ENCODE measurements at places on chromosomes 2 and 18. TPM values are rescaled to one million over a fixed set of nuclear protein-coding genes. Genes with fewer than 3 reads are reported as not detected.

The PTMA gene
- total RNA-seq: 783 TPM

The LYPD6 gene
- total RNA-seq: 1.0 TPM

The AMER3 gene
- total RNA-seq: not detected

The TMEM169 gene
- total RNA-seq: 1.1 TPM

The SPATS2L gene
- 70.9 TPM for total RNA-seq

The GPBAR1 gene
- total RNA-seq: 6.2 TPM

The EGR4 gene
- total RNA-seq: not detected

The UNC50 gene
- total RNA-seq: 32.1 TPM

The FKBP1B gene
- total RNA-seq: 3.8 TPM

The SKOR2 gene
- not detected for total RNA-seq

The CMPK2 gene
- 9.9 TPM for total RNA-seq

The NT5DC4 gene
- total RNA-seq: 1.8 TPM

The DNAH7 gene
- total RNA-seq: 0.27 TPM

The NOP58 gene
- total RNA-seq: 61.6 TPM

DNA sequence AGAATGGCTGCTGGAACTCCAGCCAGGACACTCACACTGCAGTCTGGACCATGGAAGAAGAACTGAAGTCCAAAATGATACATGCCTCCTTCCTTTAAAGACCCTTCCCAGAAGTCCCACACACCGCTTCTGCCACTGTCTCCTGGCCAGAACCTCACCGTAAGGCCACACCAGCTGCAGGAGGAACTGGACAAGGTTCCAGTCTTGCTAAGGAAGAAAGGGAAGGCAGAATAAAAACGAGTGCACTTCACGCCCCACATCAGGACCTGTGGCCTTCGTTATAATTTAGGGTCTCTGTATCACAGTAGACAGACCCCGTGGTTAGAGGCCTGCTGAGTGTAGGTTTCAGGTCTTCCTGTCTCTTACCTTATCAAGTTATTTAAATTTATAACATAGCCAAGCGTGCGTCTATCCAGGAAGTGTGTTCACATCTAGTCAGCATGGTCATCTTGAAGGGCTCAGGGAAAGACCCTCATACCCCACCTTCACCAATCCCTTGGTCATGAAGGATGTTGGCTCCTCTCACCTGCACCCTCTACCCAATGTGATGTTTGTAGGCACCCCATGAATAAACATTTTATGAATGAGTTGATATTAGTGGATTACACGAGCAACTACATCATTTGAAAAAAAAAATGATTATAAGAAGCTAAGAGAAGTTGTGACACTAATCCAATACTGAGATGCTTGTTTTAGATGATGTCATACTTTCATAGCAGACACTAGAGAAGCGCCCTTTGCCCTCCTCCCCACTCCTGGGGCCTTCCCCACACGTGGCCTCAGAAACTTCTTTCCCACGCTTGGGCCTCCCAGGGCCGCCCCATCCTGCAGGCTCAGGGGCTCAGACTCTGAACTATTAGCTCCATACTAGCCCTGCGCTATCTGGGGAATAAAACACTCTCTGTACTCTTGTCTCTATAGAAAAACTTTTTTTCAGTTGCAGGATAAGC is 157.6 kb downstream of the FAM210A start:
- DNase-seq: no peak

- no peak for DNase-seq
Measured at GRCh38 chr2:119011162-119011909, 69.3 kb downstream of the MARCO start.

GRCh38 chr2:152452256-152452973 is 117.4 kb downstream of the FMNL2 start:
- no peak for DNase-seq

- DNase-seq: no peak
Measured at GRCh38 chr18:76323891-76324290, 171.2 kb downstream of the ZNF516 start.

GRCh38 chr2:123688231-123688940 is 336.7 kb upstream of the CNTNAP5 start:
- DNase-seq: no peak

GRCh38 chr2:64105670-64106461 is 38.4 kb downstream of the PELI1 start:
- no peak for DNase-seq

GRCh38 chr2:189439342-189439741 is 1.9 kb upstream of the WDR75 start:
- no peak for DNase-seq

GRCh38 chr2:85915606-85916303 is 27.0 kb upstream of the ST3GAL5 start:
- no peak for DNase-seq

DNA sequence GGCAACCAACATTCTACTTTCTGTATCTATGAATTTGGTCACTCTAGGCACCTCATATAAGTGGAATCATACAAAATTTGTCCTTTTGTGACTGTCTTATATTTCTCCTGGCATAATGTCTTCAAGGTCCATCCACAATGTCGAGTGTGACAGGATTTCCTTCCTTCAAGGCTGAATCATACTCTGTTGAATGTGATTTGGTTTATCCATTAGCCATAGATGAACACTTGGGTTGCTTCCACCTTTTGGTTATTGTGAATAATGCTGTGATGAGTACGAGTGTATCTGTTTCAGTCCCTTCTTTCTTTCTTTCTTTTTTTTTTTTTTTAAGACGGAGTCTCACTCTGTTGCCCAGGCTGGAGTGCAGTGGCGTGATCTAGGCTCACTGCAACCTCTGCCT is 311.3 kb downstream of the TGIF1 start:
- no peak for DNase-seq

DNA sequence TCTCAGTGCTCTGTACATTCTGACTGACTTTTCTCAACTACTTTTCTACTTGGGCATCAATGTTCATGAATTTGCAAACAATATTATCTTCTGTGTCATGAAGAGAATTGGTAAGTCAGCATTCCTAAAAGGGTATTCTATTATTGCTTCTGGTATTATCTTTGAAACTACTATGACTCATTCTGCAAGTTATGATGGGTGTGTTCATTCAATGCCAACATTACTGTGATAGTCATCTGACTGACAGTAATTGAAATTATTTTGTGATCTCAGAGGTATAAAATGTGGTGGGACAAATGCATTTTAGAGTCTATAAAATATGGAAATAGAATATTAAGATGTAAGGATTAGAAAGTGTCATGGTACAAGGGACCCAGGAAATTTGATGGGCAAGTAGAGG is 736.0 kb upstream of the CELF4 start:
- DNase-seq: no peak

GRCh38 chr18:11849841-11850634 is 1.2 kb upstream of the CHMP1B start:
- DNase-seq: peak; percentile 82

GRCh38 chr2:217996361-217996760 is 6.4 kb downstream of the TNS1 start:
- DNase-seq: no peak

- no peak for DNase-seq
Measured at GRCh38 chr2:121803503-121803902, 48.1 kb downstream of the TSN start.

GRCh38 chr2:184215745-184216144 is 382.6 kb upstream of the ZNF804A start:
- no peak for DNase-seq

DNA sequence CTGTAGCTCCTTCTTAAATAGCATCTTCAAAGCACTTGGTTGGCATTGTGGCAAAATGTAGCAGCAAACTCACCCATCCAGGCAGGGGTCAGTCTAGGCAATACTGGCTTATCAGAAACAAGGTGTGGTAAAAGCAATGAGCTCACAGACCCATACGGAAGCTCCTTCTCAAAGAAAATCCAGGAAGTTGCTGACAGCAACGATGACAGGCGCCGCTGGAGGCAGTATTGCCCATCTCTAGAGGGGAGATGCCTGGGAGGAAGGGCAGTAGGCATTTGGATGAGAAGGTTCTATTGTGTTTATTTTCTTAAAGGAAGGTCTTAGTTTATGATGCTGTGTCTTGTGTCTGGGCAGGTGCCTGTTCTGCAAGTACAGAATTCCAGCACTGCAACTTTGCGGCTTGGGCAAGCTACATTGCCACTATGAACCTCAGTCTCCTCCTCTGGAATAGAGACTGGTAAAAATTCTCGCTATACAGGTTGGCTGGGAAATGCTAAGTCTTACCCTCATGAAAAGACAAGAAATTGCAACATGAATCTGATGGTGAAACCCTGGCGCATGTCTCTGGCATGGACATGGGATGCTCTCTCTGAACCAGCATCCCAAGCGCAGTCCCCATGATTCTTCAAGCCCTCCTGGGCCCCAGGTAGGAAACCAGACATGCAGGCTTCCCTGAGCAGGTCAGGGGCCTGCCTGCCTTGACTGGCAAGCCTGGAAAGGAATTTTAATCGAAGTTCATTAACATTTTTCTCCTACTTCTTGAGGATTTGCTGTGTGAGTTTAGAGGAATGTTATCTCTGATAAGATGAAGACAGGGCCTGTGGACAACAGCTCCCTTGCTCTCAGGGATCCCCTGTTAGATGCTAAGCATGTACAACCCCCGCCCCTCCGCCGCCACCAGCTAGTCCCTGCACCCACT is 156.0 kb downstream of the TFCP2L1 start:
- DNase-seq: no peak

- DNase-seq: peak; percentile 80
Measured at GRCh38 chr2:54657664-54658083, 65.8 kb upstream of the EML6 start.

DNA sequence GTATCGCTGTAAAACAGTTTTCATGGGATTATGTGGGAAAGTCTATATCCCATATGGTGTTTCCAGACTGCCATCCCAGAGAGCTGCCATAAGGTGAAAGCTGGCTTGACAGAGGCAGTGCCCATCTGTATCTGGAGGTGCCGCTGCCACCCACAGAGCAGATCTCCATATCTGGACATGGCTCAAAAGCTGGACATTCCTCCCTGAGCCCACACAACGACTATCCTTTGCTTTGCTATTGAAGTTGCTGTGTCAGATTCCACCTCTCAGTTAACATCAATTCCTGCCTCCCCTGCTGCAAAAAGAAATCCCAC is 55.2 kb downstream of the RND3 start:
- no peak for DNase-seq

DNA sequence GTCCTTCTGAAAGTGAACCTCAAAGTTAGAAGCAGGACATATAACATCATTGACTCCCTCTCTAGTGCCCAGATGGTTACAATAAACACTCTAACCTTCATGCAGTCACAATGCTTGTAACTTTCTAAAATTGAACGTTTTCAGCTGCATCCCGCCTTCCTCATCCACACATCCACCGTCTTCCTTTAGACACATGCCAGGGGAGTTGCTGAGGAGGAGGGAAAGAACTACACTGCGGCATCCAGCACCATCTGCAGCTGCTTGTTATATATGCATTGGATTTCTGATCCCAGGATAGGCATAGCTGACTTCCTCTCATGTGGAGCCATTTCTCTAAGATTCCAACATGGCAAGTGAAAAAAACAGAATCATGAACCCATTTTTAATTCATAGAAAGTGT is 96.8 kb downstream of the FBXO15 start:
- no peak for DNase-seq

DNA sequence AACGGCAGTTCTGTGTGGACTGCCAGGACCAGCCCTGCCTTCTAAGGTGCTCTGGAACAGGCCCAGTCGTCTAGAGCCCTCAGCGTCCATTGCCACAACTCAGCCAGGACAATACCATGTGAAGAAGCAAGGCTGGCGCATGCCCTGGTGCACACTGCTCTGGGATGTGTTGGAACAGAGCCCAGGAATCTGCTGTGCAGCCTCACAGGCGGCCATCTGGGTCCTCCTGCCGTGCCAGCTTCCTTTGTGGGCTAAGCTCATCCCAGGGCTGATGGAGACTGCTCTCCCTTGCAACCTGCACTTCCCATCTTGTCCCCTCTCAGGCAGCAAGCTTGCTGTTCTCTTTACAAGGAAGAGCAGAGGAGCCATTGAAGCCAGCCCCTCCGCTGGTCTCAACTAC is 246.4 kb upstream of the PXDN start:
- no peak for DNase-seq

DNA sequence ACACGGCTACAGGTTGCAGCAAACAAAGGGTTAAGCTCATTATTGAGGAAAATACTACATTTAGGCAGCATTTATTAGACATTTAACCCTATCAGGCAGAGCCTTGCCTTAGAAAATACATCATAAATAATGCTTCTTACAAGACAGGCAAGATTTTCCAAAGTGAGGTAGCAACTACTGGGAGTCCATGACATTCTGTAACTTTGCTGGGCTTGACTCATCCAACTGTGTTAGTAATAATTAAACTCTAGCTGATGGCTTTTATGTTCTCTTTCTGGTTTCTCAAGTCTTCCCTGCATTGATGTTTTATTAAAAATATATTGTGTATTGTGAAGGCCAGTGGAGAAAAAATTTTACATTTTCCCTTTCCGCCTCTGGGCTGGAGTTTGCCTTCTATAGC is 291.3 kb downstream of the AFF3 start:
- no peak for DNase-seq
